ENCODE measurements at places on chromosomes 13 and 19. TPM values are rescaled to one million over a fixed set of nuclear protein-coding genes. Genes with fewer than 3 reads are reported as not detected.

The FCHO1 gene
- 25.9 TPM for total RNA-seq

DNA sequence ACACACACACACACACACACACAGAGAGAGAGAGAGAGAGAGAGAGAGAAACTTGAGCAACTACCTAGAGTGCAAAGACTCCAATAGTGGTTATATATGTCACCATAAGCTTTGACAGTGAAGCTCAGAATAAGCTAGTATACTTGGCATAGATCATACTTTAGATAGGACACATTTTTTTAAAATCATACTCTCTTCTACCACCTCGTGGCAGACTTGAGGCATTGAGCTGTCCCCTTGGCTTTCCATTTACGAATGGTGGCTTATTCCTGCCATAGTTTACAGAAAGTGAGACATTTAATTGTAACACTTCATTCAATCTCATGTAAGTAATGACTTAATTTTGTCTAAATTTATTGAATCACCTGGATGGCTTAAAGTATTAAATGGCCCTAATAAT, 108.2 kb downstream of the EDNRB start:
- no peak for DNase-seq

DNA sequence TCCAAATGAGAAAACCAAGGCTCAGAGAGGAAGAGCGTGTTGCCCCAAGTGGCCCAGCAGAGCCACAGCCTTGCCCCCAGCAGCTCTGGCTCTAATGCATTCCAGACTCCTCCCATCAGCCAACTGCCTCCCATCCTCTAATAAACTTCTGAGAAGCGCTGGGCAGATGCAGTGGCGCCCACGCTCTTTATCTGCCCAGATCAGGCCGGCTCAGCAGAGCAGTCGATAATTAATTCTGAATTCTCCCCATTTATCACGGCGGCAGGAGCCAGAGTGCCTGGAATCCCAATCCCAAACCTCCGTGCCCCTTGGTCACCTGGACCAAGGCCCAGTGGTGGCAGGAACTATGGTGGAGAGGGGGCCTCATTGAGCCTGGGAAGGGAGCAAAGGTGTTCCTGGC, 13.9 kb downstream of the TINCR start:
- no peak for DNase-seq

DNA sequence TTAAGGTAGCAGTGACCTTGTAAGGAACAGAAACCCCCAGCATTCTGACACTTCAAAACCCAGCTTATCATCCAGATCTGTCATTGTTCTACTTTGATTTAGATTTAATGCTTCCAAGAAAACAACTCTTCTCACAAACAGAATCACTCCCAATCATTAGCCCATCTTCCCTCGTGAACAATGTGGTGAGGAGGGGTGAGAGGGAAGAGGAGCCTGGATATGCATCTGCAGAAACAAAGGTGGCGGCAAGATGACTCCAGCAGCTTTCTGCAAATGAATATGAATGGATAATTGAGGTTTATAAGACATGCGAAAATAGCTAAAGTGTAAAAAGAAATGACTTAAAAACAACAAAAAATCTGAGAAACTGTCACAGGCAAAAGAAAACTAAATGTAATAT, 859.9 kb upstream of the SLC10A2 start:
- no peak for DNase-seq

DNA sequence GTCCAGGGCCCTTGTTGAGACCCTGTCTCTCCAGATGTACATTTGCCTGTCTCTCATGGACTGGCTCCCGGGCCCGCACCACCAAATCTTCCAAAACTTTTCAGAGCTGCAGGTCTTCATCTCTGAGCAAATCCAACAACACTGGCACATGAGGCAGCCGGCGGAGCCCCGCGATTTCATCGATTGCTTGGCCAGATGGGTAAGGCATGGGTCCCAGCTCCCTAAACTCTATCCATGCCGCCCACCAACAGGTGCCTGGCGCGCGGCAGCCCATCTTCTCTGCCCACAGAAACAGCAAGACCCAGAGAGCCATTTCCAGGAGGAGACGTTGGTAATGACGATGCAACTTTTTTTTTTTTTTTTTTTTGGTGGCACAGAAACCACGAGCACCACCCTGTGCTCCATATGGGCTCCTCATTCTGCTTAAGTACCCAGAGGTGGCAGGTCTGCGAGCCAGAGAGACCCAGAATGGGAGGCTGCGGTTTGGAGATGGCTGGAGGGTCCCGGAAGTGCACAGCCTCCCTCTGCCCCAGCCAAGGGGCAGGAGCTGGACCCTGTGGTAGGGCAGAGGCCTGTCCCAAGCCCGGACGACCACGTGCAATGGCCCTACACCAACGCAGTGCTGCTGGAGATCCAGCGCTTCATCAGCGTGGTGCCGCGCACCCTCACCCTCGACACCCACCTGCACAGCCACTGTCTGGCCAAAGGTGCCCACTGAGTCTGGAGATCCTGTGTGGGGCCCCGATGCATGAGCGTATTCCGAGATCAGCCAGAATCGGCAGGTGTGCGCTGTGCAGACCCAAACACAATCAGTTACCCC, 22.6 kb downstream of the CYP2F1 start:
- no peak for DNase-seq

- no peak for DNase-seq
Measured at GRCh38 chr13:66663711-66664110, 566.4 kb downstream of the PCDH9 start.

DNA sequence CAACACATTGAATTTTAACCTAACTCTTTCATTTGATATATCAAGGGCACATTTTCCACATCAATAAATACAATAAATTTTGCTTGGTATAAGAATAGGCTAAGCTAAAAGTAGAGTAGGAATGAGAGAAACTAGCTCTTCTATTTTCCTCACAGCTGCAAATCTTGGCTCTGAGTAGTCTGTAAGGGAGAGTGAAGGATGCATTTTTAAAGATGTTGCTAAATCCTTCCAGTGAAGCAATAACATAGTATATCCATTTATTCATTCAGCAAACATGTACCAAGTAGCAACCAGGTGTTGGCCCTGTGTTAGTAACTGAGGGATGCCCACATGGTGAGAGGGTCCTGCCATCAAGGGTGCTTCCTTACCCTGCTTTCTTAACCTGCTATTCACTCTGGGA, 799.9 kb downstream of the PCDH9 start:
- DNase-seq, result no peak

The FFAR3 gene
- not detected for total RNA-seq

The ZNF599 gene
- total RNA-seq, result 11.0 TPM

DNA sequence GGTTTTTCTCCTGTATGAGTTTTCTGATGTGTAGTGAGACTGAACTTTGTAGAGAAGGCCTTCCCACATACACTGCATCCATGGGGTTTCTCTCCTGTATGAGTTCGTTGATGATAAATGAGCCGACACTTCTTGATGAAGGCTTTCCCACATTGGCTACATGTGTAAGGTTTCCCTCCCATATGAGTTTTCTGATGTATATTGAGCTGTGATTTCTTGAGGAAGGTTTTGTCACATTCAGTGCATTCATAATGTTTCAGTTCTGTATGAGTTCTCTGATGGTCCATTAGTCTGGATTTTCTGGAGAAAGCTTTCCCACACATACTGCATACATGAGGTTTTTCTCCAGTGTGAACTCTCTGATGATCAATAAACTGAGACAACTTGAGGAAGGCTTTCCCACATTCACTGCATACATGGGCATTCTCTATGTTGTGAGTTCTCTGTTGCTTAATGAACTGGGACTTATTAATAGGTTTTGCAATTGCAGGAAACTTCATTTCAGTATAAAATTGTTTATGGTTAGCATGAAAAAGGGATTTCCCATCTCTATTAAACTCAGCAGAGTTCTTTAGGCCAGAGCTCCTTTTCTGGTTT, 7.5 kb upstream of the ZNF350 start:
- no peak for DNase-seq

The ZNF221 gene
- total RNA-seq, result 28.4 TPM

DNA sequence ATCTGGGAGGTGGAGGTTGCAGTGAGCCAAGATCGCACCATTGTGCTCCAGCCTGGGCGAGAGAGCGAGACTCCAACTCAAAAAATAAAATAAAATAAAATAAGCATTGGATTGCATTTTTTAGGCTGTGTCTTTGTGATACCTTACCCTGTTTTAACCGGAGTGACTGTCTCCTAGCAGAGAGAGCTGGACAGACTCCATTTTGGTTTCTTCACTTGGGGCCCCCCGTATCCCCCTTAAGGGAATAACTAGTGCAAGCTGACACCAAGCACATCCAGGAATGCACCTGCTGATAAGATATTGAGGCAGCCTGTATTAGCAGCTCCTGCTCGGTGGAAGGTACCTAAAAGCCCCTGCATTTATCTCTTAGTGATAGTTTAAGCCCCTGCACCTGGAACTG, 20.8 kb upstream of the GPR32 start:
- no peak for DNase-seq

DNA sequence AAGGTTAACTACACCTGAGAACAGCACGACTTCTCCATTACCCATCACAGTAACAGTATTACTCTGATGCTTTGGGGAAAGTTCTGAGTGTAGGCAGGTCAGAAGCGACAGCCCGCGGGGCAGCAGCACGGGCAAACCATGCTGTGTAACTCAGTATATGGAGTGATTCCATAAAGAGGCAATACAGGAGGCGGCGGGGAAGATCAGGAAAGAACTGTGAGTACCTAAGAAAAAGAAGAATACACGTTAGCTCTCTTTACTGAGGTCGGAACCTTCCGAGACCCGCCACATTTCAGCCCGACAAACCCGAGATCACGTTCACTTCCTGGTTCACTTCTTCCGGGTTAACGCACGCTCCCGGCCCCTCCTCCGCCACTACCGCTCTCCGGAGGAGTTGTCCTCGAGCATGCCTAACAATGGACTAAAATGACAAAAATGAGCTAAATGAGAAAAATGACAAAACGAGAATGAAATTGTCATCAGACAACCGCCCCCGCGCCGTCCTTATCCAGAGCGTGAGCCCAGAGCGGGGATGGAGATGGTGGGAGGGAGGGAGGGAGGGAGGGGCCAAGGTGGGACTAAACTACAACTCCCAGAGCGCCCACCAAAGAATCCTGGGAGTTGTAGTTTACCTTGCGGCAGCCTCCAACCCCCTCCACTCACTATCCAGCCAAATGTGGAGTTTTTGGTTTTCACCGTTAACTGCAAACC, at the start of gene MTRF1:
MTRF1 (minus strand) TSS at position 316 of the 711 bp plus-strand sequence. CDS start 2,669 bp downstream, outside the sequence.
- peak; percentile 92 for DNase-seq

DNA sequence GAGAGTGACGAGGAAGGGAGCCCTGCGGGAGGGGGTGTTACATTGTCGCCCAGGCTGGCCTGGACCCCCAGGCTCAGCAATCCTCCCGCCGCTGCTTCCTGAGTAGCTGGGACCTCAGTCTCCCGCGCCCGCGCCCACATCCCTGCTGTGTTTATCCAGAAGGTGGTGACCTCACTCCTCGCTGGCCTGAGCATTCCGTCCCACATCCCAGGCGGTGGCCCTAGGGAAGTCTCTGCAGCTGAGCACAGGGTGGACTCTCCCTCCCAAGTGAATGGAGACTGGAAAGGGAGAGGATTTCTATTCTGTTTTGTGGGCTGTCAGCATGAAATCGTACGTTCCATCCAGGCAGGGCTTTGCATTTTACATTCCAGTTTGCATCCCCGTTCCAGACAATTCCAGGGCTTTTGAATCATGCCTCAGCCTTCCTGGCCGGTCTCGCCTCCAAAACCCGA, 401 bp upstream of the ZNF765 start:
- peak; percentile 15 for DNase-seq

GRCh38 chr19:15780610-15781418, 6.6 kb upstream of the OR10H5 start:
- DNase-seq, result peak; percentile 6

The PRSS57 gene
- not detected for total RNA-seq

The PRX gene
- total RNA-seq, result 1.8 TPM

The ASPDH gene
- total RNA-seq, result 2.1 TPM

The SULT2A1 gene
- total RNA-seq, result not detected

The APOE gene
- total RNA-seq, result 52.8 TPM

The CEACAM1 gene
- 0.36 TPM for total RNA-seq

The VSTM1 gene
- not detected for total RNA-seq

GRCh38 chr19:55959996-55960675, 12.5 kb downstream of the NLRP8 start:
- DNase-seq, result no peak

DNA sequence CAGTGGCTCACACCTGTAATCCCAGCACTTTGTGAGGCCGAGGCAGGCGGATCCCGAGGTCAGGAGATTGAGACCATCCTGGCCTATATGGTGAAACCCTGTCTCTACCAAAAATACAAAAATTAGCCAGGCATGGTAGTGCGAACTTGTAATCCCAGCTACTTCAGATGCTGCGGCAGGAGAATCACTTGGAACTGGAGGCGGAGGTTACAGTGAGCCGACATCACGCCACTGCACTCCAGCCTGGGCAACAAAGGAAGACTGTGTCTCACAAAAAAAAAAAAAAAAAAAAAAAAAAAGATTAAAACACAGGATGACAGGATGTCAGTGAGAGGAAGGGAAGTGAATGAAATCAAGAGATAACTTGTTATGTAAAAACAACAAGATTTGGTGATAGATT, 1158.5 kb downstream of the PCDH9 start:
- no peak for DNase-seq

DNA sequence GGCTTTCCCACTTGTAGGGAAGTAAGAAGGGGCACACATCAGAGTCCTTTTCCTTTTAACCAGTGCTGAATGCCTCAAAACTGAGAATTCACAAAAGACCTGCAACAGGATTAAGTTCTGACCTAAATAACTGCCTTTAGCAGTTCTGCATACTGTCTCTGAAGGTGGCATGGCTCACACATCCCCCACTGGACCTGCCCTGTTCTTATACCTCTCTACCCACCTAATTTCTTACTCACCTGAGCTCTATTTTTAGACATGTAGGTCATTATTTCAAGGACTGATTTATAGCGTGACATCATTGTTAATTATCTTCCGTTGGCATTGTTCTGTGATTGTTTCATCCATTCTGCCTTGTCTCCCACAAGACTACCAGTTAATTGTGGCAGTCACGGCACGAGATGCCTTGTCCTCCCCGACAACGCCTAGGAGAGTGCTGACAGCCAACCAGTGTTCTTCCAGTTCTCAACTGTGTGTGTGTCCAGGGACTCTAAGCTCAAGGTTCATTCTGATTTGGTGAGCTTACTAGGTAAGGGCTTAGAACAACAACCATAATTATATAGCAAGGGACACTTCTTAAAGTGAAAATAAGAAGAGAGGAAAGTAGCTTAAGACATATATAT, 27.1 kb upstream of the UBL3 start:
- DNase-seq, result no peak

DNA sequence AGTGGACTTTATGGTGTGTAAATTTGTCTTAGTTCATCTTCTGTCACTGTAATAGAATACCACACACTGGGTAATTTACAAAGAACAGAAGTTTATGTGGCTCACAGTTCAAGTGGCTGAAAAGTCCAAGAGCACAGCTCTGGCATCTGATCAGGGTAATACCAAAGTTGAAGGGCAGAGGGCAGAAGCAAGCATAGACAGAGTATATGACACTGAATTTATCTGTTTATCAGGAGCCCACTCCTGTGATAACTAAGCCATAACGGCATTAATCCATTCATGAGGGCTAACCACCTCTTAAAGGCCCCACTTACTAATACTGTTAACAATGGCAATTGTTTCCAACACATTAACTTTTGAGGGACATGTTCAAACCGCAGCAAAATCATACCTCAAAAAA, 4.0 kb upstream of the RFXAP start:
- DNase-seq, result no peak
